ENCODE measurements at places on chromosomes 2 and 18.
A peak's percentile ranks its signal among the peaks of the same experiment; 100 is the strongest.

GRCh38 chr2:238388794-238389193 is 37.9 kb upstream of the ASB1 start:
- DNase-seq = no peak

DNA sequence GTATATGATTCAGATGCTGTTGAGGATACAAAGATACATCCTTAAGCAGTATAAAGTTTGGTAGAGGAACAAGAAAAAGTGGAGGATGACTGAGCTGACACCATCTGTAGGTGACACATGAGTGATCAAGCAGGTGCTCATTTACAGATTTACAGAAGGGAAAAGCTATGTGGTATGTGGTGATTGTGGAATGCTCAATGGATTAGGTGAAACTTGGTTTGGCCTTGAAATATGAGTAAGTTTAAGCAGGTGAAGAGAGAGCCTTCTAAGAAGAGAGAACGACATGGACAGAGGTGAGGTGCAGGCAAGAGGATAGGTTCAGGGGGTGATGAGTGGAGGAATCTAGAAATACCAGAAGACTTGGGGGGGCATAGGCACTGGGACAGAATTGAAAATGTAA is 5.9 kb downstream of the ASXL3 start:
- DNase-seq = no peak

GRCh38 chr18:8478166-8478967 is 130.9 kb upstream of the RAB12 start:
- DNase-seq = peak; percentile 59

GRCh38 chr2:169362118-169362893 is at the start of gene LRP2:
TSS of gene LRP2 (minus strand) at chr2:169362534. CDS start at chr2:169362399, 135 bp downstream.
- DNase-seq = peak; percentile 4

DNA sequence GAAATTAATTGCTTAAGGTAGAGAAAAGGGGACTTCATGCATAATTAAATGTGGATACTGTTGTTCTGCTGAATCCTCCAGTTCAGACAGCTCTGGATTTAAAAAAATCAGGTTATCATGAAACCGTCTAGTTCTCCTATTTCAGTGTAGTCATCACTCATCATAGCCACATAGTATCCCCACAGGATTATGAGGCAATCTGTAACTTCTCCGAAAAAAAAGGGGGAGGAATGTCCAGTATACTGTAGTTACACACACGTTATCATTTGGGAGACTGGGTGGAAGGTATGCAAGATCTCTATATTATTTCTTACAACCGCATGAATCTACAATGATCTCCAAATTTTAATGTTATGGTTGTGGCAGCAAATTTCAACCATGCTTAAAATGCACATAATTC is 114.0 kb downstream of the HIBCH start:
- no peak for DNase-seq

DNA sequence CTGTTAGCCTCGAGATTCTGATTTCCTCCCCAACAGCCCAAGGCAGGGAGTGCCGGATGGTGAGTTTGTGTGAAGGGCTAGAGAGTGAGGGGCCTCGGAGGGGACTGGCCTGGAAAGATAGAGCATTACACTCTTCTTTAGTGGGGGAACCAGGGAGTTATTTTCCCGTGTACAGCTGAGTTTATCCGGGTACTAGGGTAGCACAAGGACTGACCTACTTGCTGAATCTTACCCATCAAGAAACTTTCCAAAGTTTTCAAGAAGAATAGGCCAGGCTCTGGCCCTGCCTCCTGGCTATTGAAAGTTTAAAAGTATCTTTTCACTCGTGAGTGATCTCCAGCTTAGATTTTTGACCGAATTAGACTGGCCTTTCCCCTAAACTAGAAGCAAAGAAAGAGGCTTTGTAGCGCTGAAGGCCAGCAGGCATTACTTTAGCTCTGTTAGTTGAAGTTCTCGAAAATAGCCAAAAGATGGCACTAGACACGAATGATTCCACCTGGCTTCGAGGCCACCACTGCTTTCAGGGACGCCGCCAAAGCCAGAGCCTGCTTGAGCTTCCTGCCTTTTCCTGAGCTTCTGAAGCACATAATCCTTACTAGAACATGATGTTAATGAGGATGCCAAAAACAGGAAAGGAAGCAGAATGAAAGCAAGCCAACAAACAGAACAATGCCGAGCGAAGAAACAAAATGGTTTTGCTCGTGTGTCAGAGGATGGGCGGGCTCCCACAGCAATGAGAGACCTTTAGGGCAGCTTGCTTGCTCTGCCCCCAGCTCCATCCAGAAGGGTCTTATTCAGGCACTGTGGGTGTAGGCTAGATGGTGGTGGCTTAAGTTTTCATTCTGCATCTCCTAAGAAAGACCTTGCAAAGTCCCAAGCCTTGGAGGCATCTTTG is 55.8 kb downstream of the TSN start:
- peak; percentile 37 for DNase-seq

- no peak for DNase-seq
These were observed 51.1 kb downstream of the CTIF start for GRCh38 chr18:48589797-48590519.

DNA sequence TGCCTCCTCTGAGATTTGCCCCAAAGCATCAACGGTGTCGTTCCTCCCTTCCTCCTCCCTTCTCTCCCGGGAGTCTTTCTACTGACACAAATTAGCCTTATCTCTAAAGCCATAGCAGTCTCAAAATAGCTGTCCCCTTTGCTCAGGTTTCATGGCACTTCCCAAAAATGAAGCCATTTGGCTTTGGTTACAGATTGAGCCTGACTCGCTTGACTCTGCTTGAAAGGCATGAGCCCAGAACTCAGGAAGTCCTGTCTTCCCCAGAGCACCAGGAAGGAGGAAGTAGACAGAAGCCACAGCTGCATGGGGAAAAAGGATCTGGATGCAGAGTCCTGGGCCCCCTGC is 234.4 kb upstream of the RGPD4 start:
- DNase-seq = no peak

- no peak for DNase-seq
These were observed 51.4 kb downstream of the CRACDL start for GRCh38 chr2:98884658-98885057.

DNA sequence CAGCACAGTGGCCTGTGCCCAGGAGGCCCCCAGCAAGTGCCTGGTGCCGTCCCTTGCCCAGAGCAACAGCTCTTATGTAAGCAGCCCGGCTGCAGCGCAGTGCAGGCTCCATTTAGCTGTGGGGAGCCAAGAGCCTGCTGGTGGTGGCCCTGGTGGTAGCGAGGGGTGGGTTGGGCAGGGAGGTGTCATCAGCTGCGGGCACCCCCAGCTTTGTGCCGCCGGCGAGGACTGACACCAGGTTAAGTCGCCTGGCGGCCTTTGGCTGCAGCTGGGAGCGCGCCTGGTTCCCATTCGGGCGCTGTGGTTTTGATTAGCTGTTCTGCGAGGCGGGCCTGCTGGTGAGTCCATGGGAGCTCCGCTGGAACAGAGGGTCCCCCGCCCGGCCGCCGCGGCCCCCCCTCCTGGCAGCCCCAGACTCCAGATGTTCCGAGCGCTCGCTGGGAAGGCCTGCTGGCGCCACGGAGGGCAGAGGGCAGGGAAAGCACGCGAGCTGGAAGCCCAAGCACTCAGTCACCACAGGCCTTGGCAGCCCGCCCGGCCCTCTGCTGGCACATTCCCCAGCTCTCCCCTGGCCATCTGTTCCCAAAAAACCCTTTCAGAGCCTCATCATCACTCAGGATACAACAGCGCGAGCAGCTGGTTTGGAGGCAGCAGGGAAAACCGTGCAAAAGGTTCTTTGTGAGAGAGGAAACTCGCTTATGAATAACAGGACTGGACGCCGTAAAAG is 18.4 kb downstream of the ATOH8 start:
- DNase-seq = no peak

DNA sequence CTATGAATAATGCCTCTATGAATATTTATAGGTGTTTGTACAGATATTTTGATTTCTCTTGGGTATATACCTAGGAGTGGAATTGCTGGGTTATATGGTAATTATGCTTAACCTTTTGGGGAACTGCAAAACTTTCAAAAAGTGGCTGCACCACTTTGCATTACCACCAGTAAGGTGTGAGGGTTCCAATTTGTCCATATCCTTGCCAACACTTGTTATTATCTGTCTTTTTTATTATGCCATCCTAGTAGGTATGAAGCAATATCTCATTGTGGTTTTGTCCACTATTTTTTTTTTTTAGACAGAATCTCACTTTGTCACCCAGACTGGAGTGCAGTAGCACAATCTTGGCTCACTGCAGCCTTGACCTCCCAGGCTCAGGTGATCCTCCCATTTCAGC is 112.2 kb upstream of the FBXO11 start:
- DNase-seq = no peak

DNA sequence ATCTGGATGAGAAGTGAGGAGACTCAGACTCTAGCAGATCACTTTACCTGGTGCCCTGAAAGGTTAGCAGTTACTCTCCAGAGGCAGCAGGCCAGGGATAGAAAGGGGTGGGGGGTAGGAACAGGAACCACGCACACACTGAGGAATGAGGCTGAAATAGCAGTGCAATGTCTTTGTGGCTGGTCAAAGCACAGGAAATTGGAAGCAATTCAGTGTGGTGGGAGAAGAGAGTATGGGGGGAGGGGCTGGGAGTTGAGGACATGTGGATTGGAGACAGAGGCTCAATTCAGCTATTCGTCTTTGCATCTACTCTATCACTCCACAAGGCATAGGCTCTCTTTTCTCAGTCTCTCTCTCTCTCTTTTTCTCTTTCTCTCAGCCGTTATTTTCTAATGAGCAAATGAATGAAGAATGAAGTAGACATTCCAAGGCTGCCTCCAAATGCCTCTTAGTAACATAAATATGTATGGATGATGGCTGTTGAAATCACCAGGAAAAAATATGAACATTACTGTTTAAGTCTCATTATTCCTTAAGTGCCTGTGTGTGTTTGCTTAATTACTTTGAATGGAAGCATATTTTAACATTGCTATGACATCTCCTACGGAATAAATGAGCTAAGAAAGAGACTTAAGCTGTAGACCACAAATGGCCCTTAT is 979.4 kb downstream of the TSN start:
- no peak for DNase-seq

- DNase-seq = no peak
These were observed 197.9 kb upstream of the ACVR2A start for GRCh38 chr2:147646818-147647468.

DNA sequence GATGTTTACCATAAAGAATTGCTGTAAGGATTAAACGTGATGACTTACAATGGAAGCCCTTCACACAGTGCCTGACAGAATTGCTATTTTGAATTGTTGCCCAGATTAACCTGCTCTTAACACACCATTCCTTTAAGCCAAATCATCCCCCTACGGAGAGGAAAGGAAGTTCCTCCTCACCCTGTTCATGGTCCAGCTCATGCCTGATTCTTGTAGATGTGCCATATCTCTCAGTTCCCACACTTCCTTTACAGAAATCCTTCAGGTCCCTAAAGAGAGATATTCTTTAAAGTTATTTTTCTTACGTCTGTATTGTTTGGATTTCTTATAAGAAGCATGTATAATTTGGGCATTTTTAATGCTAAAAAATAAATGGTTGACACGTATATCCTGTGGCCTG is 127.5 kb upstream of the DAPL1 start:
- no peak for DNase-seq

- no peak for DNase-seq
These were observed 75.3 kb downstream of the STK39 start for GRCh38 chr2:168172071-168172470.

GRCh38 chr2:120373424-120373823 is 27.5 kb downstream of the INHBB start:
- DNase-seq = no peak

DNA sequence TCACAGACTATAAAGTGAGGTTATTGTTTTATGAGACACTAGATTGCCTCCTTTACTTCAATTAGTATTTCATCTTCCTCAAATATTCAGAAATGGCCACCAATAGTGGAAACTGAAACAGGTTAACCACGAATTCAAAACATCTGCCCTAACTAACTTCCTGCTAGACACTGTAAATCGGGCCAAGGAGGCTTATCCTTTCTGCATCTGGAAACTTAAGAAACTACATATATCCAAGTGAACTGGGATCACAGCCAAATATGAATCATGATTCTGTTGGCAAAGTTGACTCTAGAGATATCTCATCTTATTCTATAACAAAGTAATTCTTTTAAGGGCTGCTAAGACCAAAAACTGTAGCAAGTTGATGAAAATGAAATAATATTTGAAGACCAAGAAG is 136.6 kb upstream of the ZC3H15 start:
- no peak for DNase-seq

GRCh38 chr2:139876321-139876720 is 1096.1 kb upstream of the NXPH2 start:
- DNase-seq = no peak

- DNase-seq = no peak
These were observed 48.2 kb upstream of the CCDC141 start for GRCh38 chr2:179098080-179098689.

DNA sequence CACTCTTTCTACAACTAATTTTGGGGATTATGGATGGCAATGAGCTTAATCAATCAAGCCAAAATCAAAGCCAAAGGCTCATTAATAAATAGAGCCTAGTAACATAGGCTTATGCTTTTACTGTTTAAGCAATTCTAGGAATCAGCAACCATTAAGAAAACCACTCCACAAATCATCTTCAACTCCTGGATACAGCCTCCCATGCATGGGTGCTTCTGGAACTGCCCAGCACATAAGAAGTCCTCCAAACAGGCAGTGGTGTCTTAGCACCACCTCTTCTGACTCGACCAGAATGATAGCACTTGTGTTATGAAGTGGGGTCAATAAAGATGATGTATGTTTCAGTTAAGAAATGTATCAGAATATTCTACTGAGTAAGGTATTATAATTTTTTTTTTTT is 104.4 kb upstream of the SERPINE2 start:
- DNase-seq = no peak

DNA sequence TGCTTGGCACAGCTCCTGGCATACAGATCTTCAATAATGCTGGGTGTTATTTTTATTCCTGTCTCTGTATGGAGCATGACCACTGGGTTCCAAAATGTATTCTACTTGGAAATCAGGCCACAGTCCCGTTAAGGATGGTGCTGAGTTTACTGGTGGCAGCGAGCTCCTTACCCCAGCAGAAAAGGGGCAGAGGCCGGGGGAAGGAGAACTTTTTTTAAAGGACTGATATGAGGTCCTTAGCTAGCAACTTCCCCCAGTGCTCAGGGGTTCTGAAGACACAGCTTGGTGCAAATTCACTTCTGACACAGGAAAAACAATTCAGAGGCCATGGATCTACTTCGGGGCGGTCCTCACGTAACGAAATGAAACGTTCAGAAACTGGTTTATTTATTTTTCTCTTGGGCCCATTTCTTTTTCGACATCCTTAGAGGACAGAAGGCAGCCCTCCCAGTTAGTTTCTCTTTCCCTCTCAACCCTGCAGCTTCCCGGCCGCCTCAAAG is 872 bp downstream of the RDH14 start:
- DNase-seq = peak; percentile 5

DNA sequence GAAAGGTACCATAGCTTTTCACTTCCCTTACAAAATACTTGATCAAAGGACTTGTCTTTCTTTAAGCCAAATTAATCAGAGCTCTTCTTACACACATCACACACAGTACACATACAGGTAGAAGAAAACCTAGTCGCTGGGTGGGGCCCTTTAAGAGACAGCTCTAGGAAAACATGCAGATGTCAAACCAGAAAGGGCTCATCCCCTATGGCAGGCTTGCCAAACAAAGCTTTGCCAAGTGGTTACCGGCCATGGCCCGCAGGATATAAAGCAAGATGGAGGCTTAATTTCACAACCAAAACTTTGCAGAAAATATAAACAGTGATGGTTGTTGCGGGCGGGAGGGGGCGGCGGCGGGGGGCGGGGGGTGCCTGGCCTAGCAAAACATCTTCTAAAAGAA is 2156.0 kb upstream of the PIK3C3 start:
- DNase-seq = no peak

- DNase-seq = no peak
These were observed 254.4 kb downstream of the KCNE4 start for GRCh38 chr2:223306371-223306770.

GRCh38 chr2:241224018-241224850 is 35.8 kb downstream of the ANO7 start:
- peak; percentile 60 for DNase-seq
